ENCODE measurements at places on chromosomes 7 and 10.

DNA sequence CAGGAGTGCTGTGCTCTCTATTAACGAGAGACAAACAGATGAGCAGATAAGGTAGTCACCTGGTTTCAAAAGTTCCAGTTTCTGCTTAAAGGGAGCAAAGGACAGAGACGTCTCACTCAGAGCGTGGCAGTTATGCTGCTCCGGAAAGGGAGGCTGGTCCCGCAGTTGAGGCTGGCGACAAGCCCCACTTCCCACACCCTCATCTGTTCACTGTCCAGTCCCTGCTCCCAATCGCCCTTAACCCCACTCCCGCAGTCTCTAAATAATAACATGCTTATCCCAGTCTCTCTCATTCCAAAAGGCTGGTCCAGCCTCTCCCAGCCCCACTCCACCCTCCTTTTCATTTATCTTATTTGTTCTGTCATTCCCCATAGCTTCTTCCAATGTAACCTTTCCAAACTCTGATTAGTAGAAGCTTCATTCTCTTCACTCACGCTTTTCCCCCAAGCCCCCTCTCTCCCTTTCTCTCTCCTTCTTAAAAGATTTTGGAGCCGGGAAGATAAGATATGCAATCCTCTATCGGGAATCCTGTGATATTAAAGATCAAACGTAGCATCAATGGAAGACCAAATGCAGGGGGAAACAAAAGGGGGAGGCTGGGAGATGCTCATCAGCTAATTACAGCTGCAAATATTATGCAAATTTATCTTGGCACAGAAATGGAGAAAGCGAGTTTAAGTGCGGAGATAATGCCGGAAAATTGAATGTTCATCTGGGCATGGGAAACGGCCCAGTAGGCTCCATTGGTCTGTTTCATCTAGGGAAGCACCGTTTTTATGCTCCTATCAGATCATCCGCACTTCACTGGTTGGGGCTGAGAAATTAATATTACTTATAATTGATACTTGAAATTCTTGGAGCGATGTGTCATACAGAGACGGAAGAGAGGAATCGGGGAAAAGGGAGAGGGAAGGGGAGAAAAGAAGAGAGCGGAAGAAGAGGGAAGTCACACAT is 16.3 kb upstream of the GATA3 start:
- no peak for DNase-seq

DNA sequence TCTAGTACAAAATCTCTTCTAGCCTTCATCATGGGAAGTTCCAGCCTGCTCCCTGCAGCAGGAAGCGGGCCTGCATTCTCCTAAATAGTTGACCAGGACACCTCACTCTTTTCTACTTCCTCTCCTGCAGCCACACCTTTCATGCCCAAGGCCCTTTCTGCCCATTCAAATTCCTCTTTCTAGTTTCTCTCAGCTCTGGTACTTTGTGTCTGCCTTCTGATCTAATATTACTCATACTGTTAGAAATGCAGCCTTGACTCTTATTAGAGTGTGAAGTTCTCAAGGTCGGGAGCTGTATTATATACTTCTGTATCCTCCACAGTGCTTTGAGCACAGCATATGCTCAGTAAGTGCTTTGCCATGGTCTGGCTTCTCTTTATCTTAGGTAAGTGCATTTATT is 103.1 kb downstream of the PRKCQ start:
- no peak for DNase-seq

- DNase-seq = no peak
Measured at GRCh38 chr10:105597312-105597711, 956.2 kb downstream of the SORCS3 start.

DNA sequence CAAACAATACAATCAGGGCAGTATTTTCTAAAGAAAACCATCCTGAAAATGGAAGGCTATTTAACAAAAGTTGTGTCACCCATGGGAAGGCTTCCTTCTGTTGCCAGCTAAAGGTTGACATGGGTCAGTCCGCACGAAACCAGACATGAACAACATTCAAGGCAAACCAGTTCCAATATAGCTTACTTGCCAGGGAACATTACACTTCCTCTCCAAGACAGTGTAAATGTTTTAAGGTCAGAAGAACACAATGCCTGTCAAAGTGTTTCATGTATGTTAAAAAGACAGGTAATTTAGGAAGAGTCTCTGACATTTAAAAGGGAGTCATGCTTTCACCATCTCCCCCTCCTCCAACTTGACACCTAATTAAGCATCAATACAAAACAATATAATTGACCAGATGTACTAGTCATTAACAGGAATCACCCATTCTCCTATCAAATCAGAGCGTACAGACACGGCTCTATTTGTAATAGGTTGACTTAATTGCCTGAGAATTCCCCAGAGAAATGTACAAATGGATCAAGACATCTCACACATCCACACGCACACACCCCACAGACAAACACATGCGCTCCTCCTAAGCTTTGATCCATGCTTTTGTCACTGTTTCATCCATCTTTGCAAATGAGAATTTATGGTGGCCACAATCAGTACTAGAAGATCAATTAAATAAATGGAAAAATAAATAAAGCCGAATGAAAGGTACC is 69.5 kb downstream of the CACNA2D1 start:
- DNase-seq = no peak
